ENCODE measurements at places on chromosomes 5 and 9. TPM values are rescaled to one million over a fixed set of nuclear protein-coding genes. Genes with fewer than 3 reads are reported as not detected.

The PCDHA1 gene
- not detected for total RNA-seq

The GABRA6 gene
- total RNA-seq: not detected

DNA sequence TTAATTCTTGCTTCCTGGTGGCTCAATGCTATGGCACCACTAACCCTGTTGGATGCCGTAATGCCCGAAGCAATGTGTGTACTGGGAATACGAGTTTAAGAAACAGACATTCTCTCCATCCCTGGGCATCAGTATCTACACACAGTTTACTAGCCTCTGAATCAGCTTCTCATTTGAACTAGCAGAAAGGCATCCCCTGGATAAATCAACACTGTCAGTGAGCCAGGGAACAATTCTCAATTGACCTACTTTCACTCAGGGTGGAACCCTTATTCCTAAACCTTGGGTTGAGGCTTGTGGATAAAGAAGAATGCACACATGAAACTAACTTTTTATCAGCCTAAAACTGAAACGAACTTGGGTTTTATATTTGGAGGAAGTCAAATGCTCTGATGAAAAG, 331.0 kb downstream of the GADD45G start:
- DNase-seq: no peak

GRCh38 chr9:108549184-108549583, 306.6 kb downstream of the ACTL7B start:
- no peak for DNase-seq

DNA sequence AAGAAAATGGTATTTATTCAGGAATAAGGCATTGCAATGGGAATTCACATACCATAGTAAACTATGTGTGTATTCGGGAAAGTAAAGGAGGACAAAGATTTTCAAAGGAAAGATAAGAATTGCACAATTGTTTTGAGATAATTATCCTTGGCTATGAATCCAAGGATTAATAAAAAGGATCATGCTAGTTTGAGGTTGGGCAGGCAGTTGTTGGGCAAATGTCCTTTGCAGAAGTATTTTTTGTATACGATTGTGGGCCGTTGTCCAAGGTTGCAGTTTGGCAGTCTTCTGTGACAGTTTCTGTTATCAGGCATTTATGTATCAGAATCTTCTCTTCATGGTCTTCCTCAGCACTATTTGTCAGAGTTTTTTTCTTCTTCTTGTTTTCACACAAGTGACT, 10.6 kb upstream of the UBAP2 start:
- no peak for DNase-seq

DNA sequence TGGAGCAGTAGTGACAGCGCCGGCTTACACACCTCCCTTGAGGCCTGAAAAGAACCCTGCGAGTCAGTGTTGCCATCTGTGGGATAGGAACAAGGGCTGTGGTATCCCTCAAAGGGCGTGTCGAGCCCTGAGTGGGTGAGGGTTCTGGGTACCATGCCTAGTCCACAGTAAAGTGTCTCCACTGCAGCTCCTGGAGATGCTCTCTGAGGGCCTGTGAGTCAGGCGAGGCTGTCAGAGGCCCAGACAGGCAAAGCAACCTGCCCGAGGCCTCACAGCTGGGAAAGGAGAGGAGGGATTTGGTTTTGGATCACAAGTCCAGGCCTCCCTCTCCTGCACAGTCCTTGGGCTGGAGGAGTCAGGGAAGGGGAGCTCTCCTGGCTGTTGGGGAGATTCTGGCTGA, 6.1 kb downstream of the PRRX2 start:
- DNase-seq: no peak

All from HepG2 (cell line).